Stimulated activated CD8-positive, alpha-beta memory T cell treated with anti-CD3 and anti-CD28 coated beads, Interleukin-2, amount 100 ng/mL, for 48 hours (primary cell): ENCODE measurements at places on chromosomes 5 and 9.

DNA sequence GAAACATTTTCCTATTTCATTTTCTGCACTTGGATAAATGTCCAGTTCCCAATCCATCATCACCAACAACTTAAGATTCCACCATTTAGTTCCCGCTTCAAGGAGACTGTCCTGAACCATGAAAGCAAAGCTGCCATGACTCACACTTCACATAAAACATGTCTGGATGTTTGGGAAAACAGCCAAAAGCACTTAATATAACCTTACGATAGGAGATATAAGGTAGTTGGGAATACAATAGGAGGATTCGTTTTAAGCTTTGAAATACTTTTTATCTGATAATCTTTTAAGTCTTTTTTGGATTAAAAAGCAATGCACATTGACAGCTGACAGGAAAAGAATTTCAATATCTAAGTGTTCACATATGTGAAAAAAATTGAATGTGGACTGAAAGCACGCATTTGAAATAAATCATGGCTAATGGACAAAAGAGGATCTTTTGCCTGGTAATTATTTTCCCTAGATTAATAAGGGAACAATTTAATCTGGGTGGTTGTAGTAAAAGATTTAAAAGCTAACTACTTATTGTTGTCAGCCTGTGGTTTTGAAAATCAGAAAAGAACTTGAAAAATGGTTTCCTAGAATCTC, 17.3 kb upstream of the TGFBI start:
- DNase-seq, result no peak

DNA sequence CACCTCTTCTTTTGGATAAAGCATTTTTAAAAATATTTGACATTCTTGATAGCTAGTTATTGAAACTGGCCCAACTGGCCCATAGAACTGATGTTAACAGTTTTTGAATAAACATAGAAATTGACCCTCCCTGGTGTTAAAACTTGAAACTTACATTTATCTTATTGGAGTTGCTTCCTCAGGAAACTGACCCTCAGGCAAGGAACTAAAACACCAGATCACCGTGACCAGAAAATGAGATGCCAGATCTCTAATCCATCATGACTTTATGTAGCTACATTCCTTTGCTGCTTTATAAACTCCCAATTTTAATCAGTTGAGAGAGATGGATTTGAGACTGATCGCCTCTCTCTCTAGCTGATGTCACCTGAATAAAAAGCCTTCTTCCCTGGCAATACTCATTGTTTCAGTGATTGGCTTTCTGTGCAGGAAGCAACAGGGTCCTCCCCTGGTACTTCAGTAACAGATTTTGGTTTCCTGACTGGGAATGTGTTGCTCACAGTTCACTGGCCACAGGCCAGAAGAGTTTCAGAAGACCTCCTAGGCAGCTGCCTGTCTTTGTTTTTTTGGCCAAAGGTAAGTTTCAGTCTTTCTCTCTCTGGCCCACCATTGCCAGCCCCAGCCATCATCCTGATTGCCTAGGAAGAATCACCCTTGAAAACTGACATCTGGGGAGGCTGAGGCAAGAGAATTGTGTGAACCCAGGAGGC, 212.4 kb downstream of the DTWD2 start:
- no peak for DNase-seq

- no peak for DNase-seq
These were observed 273.6 kb downstream of the FSTL4 start for GRCh38 chr5:133338504-133339355.

- DNase-seq, result no peak
These were observed 64.9 kb upstream of the CPEB4 start for GRCh38 chr5:173823274-173823644.

GRCh38 chr5:31671339-31671741, 32.4 kb downstream of the PDZD2 start:
- DNase-seq, result no peak
